ENCODE measurements at places on chromosomes 4 and X. TPM values are rescaled to one million over a fixed set of nuclear protein-coding genes. Genes with fewer than 3 reads are reported as not detected.

GRCh38 chrX:1327651-1328304, 8.8 kb upstream of the IL3RA start:
- no peak for DNase-seq

GRCh38 chr4:123554801-123555232, 158.2 kb downstream of the SPRY1 start:
- no peak for DNase-seq

GRCh38 chr4:5055411-5055810, 4.1 kb downstream of the STK32B start:
- DNase-seq = no peak

GRCh38 chr4:171340258-171340657, 472.9 kb upstream of the GALNTL6 start:
- DNase-seq = no peak

The KANTR gene
- 10.2 TPM for total RNA-seq

GRCh38 chr4:138448169-138448568, 206.0 kb upstream of the SLC7A11 start:
- no peak for DNase-seq

GRCh38 chr4:109365939-109366338, 63.5 kb upstream of the COL25A1 start:
- no peak for DNase-seq

DNA sequence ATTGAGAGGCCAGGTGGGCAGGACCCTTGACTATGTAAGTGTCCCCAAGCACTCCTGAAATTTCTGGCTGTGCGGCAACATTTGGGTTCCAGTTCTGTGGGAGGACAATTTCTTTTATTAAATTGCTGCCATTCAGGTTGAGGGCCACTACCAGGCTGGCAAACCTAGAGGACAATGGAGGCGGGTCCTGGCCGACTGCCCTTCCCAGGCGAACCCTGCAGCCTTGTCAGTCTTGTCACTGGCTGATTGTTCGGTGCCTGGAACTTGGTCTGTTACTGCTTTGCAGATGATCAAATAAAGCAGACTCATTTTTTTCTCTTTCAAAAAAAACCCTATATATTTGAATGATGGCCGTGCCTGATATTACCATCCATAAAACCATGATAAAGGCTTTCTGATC, 6.6 kb upstream of the TMEM128 start:
- no peak for DNase-seq

The BEX3 gene
- total RNA-seq = 63.9 TPM

GRCh38 chr4:53695540-53696463, 104.5 kb upstream of the LNX1 start:
- no peak for DNase-seq

GRCh38 chr4:162871990-162872389, 294.7 kb downstream of the NAF1 start:
- DNase-seq = no peak

GRCh38 chrX:110966839-110967238, 129.2 kb upstream of the PAK3 start:
- DNase-seq = no peak

DNA sequence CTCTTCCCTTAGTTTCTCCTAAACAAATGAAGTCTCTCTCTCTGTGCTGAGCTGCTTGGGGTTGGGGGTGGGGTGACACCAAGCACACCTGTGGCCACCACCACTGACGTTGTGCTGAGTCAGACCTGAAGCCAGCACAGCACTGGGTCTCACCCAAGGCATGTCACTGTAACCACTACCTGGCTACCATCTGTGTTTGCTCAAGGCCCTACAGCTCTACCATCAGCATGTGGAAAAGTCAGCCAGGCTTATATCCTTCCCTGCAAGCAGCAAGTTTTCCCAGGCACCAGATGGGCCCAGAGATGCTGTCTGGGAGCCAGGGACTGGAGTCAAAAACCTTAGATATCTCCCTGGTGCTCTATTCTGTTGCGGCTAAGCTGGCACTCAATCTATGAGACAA, 6.9 kb downstream of the CXCL10 start:
- DNase-seq = no peak

GRCh38 chr4:53653484-53654053, 62.3 kb upstream of the LNX1 start:
- no peak for DNase-seq

DNA sequence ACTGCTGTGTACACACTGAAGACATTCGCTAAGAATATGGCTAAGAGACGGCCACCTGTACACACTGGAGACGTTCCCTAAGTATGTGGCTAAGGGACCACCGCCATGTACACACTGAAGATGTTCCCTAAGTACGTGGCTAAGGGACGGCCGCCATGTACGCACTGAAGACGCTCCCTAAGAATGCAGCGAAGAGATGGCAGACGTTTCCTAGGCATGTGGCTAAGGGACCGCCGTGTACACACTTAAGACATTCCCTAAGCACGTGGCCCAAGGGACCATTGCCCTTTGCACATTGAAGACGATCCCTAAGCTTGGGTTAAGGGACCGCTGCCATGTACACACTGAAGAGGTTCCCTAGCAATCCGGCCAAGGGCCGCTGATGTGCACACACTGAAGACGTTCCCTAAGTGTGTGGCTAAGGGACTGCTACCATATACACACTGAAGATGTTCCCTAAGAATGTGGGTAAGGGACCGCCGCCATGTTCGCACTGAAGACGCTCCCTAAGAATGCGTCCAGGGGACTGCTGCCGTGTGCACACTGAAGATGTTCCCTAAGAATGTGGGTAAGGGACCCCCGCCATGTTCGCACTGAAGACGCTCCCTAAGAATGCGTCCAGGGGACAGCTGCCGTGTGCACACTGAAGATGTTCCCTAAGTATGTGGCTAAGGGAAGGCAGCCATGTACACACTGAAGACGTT, 36.7 kb downstream of the DHRSX start:
- DNase-seq = no peak

DNA sequence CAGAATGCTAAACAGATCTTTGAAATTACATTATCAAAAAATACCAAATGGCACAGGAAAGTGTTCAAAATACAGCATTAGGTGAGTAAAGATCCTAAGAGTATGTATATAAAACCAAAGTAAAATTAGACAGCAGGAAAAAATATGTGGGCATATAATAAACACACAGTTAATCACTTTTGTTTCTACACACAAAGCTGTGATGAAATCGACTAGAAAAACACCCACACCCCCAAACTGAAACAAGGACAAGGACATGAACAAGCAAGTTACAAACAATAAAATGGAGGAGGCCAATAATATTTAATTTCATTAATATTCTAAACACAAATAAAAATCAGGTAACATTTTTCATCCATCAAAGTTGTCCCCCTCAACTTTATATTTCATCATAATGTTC, 143.2 kb downstream of the FRYL start:
- DNase-seq = no peak

The SLC6A14 gene
- total RNA-seq = not detected

DNA sequence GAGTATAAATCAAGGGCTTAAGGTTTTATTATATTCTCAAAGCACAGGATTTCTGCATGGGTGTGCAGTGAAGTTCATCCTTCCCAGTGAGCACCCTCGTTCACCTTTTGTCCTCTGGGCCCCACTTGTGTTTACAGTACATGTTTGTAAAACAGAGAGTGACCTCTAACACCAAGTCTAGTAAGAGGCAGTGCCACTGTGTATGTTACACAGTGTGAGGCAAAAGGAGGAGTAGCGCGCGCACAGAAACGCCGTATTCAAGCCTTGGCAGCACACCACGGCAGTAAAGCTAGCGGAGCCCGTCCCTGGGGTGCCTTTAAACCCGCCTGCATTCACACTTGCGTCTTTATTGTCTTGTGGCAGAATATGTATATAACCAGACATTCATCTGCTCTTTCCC, 51.9 kb downstream of the CCNI start:
- no peak for DNase-seq

DNA sequence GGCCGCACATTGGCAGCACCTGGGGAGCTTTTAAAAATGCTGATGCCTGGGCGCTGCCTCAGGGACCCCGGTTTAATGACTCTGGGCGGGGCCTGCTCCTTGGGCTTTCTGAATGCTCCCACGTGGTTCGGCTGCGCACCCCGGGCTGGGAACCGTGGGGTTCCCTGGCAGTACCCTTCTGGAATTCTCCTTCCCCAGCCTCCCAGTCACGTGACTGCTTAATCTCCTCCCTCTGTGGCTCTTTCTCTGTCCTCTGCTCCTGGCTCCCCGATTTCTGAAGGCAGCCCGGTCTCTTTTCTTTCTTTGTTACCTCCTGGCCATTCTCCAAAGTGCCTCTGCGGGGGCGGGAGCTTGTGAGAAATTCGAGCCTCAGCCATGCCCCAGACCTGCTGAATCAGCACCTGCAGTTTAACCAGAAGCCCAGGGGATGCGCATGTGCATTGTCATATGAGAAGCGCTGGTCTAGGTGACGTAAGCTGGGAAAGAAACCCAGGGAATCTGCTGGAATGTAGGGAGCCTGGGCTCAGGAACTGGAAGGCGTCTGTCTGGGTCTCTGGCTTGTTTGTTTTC, 16.6 kb downstream of the CLCN4 start:
- peak; percentile 87 for DNase-seq

DNA sequence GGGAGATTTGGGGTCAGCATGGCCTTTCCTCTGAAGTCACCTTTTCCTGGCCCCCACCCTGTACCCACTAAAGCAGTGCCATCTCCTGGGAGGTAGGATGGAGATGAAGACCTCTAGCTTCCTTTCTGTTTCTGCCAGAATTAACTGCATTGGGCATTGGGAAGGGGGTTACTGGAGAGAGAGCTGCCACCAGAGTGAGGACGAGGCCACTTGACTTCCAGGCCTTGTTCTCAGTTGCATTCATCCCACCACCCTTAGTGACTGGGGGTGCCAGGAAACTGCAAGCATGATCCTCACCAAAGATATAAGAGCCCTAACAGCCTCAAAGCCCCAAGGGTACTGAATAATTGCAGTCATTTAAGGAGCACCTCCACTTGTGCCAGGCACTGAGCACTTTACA, 15.8 kb downstream of the SASH3 start:
- peak; percentile 28 for DNase-seq

The GAGE12F gene
- total RNA-seq = not detected

GRCh38 chrX:72268597-72269365, 8.3 kb downstream of the RPS4X start:
- DNase-seq = no peak

DNA sequence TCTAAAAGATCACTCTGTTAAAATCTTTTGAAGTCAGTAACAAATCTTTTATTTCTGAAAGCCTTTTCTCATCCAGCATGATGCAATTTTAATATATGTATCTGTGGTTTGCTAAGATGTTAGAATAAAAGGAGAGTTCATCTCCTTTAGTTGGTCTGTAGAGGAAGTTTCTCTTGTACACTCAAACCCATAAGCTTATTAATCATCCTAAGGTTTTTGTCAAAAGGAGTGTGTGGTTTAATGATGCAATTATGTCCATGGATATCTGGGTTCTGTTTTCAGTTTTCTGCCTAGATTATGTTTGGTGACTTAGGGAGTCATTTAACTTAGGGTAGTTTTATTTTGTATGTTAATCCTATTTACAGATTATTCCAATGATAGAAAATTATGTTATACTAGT, 52.1 kb upstream of the NDST4 start:
- no peak for DNase-seq

DNA sequence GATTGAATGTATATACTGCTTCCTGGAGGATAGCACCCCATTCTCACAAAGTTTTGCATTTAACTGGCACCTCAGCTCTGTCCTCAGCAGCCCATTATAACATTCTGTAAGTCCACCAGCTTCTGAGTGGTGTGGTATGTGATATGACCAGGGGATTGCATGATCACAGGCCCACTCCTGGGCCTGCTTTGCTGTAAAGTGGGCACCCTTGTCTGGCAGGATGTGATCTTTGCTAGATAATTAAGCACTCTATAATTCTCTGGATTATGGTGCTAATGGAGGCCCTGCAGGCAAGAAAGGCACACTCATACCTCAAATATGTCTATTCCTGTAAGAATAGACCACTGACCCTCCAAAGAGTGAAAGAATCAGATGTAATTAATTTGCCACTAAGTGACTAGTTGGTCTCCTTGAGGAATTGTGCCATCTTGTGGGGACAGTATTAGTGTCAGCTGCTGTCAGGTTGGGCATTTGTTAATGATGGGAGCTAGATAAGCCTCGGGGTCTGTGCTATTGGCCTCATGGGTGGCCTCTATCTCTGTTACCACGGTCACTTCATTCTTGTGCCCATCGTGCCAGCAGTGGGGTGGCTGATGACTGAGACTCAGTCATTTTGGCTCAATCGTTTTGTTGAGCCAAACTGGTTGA, 2.2 kb upstream of the CFI start:
- no peak for DNase-seq

DNA sequence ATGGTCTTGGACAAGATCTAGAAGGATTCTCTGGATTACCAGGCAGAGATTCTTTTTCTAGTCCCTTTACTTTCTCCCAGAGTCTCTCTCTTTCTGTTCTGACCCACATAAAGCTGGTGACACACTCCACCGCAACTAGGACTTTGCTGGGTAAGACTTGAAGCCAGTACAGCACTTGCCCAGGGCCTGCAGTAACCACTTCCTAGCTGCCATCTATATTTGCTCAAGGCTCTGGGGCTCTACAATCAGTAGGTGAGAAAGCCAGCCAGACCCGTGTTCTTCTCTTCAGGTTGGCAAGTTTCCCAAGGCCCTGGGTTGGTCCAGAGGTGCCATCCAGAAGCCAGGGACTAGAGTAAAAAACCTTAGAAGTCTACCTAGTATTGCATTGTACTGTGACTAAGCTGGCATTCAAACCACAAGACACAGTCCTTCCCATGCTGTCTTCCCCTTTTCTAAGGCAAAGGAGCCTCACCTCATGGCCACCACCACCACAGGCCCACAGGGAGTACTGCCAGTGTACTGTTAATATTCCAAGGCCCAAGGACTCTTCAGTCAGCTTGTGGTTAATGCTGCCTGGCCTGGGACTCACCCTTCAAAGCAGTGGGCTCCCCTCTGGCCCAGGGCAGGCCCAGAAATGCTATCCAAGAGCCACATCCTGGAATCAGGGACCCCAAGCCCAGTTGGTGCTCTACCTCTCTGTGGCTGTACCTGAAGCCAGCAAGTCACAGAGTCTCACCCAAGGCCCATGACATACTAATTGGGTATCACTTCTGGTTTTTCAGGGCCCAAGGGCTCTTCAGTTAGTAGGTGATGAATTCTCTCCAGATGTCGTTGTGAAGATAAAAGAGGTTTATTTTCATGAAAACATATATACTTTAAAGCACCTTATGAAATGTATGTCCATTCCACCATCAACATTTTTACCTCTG, 54.7 kb downstream of the CD38 start:
- DNase-seq = no peak
